ENCODE measurements at places on chromosomes 5 and 9.

DNA sequence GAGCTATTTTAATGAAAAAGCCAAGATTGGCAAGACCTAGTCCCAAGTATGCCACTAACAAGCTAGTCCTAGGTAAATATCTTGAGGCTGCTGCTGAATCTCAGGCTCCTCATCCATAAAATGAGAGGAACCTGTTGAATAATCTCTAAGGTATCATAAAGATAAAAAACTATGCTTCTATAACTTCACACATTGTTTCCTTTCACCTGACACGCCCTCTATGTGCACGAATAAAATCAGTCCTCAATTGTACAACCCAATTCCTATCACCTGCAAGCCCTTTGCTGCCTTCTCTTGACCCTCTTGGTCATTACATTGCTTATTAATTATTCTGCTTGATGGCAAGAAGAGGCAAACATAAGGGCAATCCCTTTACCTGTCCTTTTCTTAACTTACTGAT lies 69.9 kb downstream of the TRPM6 start:
- no peak for DNase-seq

DNA sequence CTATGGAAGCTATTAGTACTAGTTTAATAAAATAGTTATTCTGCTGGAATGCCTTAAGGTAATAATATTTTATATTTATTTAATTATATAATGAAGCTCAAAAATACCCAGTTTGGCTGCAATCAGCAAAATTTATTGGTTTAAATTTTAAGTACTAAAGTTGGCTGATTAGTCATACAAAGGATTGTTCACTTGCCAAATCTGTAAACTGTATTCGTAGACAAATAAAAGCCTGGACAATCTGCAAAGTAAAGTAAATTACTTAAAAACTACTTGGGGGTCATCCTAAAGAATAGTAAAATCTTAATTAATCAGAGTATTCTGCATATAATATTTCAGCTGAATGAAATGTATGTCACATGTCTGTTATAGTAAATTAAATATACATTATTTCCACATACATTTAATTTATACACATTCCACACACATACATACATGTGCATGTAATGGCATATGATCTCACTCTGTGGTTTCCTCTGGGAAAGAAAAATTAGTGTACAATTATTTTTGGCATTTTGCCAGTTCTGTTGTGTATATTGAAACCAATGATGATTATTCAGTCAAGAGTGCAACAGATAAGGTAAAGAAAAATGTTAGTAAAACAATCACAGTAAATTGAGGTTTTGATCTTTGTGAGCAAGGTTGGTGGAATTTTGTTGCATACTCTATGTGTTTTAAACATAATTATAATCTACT lies 455.9 kb downstream of the CDH9 start:
- no peak for DNase-seq

DNA sequence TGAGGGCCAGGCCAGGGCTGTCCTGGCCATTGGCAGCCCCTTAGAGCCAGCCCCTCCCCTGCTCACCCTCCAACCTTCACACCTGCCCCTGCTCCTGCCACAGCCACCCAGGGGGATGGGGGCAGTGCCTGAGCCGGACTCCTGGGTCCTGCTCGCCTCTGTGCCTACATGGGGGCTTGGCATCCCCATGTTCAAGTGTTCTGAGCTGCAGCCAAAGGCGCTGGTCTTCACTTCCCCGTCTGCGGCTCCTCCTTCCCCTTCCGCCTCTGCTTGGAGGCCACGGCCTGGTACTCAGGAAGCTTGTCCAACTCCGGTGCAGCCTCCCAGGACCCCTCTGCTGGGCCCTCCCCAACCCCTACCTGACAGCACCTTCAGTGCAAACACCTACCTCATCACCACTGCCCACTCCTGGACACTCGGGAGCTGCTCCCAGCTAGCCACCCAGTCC lies 2.3 kb upstream of the DNLZ start:
- DNase-seq, result no peak

- peak; percentile 61 for DNase-seq
Observed at GRCh38 chr9:125558453-125559092, 148.4 kb downstream of the MAPKAP1 start.

- DNase-seq, result no peak
Observed at GRCh38 chr5:79070350-79070667, 742 bp downstream of the BHMT2 start.

GRCh38 chr5:134427540-134428041 lies 15.9 kb upstream of the CDKN2AIPNL start:
- DNase-seq, result no peak

- no peak for DNase-seq
Observed at GRCh38 chr9:31847963-31848362, 536.5 kb upstream of the ACO1 start.

DNA sequence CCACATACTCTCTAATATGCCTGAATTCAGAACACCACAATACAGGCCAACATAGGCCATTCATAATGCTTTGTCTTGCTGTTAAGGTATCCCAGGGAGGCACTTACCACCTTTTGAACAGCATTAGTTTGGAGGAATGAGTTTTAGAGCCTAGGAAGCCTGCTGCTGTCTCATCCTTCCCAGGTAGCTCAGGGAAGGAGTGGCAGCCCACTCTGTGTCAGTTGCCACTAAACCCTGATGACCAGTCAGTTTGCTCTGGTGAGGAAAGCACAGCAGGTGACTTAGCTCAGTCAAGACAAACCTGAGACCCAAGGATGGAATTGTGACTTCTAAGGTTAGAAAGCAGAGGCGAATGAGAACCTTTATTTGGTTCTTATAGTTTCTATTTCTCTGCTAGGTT lies 337.4 kb upstream of the ATP10B start:
- DNase-seq, result no peak

DNA sequence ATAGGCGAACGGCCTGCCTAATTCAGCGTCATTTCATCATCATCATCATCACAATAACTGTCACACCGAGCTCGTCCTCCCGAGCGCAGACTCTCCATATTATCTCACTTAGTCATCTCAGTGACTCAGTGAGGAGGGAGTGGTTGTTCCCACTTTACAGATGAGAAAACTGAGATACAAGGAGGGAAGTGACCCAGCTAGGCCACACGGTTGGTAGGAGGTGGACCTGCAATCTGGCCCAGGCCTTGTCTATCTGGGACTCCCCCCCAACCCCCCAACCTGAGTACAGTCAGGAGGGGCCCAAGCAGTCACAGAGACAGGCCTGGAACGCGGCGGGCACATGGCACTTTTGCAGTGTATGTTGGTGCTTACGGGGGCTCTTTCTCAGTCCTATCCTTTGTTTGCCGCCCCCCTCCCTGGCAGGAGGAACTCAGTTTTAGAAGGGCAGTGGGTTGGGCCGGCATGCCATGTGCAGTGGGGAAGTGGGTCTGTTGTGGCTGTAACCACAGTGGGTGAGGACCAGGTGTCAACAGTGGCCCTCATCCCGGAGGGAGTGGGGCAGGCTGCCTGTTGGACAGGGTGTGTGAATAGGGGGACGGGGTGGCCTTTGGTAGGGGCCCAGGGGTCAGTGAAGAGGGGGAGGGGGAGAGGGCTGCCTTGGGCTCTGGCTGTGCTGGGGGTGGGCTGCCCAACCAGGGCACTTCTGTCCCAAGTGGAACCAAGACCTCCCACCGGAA lies 1.7 kb upstream of the RXRA start:
- no peak for DNase-seq

DNA sequence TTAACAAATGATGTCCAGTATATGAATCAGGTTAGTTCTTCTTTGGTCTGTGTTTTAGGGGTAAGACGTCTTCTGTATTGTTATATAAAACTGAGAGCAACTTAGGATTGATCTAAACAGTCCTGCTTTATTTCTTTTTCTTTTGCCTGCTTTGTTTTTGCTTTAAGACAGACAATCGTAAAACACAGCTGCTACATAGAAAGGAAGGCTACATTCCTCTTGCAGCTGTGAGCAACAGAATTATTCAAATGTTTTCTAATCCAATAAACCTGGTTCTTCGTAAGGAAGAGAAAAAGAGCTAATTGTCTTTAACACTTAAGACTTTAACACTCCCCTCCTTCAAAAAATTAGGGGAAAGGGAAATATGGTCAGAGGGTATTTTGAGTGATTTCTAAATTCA lies 14.6 kb downstream of the FGF1 start:
- DNase-seq, result no peak

DNA sequence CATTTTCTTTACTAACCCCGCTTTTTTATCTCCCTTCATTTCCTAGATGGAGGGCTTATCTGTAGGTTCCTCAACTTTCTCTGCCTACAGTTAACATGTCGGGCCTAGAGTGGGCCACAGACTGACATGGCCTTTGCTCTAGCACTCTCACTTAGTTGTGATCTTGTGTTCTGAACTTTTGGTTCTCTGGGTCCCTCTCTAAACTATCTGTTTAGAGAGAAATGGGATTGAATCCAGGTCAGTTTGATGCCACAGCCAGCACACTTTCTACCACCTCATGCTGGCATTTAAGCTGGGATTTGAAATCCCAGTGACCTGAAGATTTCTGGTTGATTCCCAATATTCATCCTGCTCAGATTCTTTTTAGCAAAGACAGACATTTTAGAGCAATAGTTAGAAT lies 388.5 kb upstream of the PAPPA start:
- DNase-seq, result no peak

- no peak for DNase-seq
Observed at GRCh38 chr9:132671620-132672412, 1.6 kb downstream of the GTF3C4 start.

GRCh38 chr9:78857373-78858225 lies 560.7 kb downstream of the PSAT1 start:
- no peak for DNase-seq

GRCh38 chr5:57698802-57699201 lies 216.2 kb upstream of the ACTBL2 start:
- DNase-seq, result peak; percentile 6

DNA sequence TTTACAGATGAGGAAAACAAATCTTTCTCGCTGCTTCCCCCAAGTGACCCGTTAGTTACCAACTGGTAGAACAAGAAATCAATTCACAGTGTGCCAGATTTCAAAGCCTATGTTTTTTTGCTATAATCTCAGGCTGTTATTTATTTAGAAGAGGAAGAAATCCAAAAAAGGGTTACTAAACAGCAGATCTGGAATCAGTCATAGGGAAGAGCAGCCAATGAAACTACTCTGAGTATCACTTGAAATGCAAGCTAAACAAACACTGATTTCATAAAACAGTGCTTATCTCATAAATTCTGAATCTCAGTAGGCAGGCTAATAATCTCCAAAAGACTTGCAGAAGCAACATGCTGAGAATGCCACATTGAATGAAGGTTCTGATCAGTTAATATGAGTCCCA lies 829.5 kb upstream of the ACO1 start:
- no peak for DNase-seq

GRCh38 chr5:37735649-37736347 lies 104.0 kb downstream of the GDNF start:
- DNase-seq, result no peak

DNA sequence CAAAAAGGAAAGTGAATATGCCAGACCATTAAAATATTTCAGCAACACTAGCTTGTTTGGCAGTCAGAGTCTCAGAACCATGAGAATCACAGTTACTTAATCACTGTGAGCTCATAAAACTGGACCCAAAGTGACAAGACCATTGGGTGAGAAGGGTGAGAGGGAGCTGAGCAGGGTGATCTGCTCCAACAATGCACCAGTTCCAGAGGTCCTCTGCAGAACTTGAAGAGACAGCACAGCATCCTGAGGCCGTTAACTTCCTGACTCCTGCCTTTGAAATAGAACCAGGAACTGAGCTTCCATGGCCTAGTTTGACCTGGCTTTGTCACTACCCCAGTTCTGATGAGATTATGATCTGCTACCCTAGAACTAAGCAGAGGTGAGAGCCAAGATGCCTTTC lies 57.4 kb downstream of the NFIB start:
- DNase-seq, result no peak

DNA sequence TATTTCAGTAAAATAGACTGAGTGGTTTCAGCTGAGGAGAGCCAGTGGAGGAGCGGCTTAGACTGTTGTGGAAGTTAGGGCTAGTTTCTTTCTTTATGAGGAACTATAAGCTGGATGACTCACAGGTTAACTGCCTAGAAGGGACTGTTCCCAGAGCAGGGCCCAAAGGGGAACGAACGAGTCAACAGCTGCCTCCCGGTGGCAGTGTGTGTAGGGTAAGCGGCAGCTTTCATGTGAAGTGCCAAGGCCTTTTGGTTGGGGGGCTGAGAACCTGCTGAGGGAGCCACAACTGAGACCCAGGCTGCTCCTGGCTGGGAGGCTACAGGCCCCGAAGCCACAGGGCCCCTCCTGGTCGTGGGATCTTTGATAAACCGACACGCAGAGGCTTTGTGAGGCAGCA lies 7.0 kb downstream of the SQSTM1 start:
- no peak for DNase-seq

GRCh38 chr5:17127743-17128231 lies 89.6 kb upstream of the BASP1 start:
- DNase-seq, result peak; percentile 81

GRCh38 chr5:139584137-139584536 lies 23.0 kb downstream of the UBE2D2 start:
- no peak for DNase-seq

All from HTR-8/SVneo (cell line).